Uterus (tissue), 4 donors: ENCODE measurements at places on chromosomes 2 and 18.
A peak's percentile ranks its signal among the peaks of the same experiment; 100 is the strongest.

DNA sequence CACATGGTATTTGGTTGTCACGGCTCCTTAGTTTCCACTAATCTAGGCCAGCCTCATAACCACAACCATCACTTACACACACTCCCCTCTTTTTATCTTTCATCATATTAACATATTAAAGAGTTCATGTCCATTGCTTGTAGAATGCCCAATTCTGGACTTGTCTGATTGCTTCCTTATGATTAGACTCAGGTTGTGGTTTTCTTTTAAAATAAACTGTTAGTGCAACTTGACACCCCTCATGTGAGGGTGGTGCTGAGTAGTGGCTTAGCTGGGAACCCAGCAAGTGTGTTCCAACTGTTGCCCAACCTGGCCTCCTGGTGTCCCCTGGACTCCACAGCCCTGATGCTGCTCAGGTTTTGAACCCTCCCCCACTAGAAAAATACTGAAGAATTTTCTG lies 20.1 kb upstream of the CD207 start:
- DNase-seq, result no peak
- no peaks in the 10 kb centered on the region for H3K4me1 ChIP-seq
- H3K4me3 ChIP-seq, result no peak overlapping the region
- no peaks in the 10 kb centered on the region for H3K27me3 ChIP-seq
- no peaks in the 10 kb centered on the region for H3K36me3 ChIP-seq

GRCh38 chr2:142629193-142629592 lies 248.3 kb upstream of the KYNU start:
- no peak overlapping the region for H3K4me3 ChIP-seq
- H3K27ac ChIP-seq, result no peak overlapping the region
- no peaks in the 10 kb centered on the region for H3K27me3 ChIP-seq
- no peak for DNase-seq
- H3K4me1 ChIP-seq, result no peaks in the 10 kb centered on the region
- no peaks in the 10 kb centered on the region for H3K36me3 ChIP-seq

DNA sequence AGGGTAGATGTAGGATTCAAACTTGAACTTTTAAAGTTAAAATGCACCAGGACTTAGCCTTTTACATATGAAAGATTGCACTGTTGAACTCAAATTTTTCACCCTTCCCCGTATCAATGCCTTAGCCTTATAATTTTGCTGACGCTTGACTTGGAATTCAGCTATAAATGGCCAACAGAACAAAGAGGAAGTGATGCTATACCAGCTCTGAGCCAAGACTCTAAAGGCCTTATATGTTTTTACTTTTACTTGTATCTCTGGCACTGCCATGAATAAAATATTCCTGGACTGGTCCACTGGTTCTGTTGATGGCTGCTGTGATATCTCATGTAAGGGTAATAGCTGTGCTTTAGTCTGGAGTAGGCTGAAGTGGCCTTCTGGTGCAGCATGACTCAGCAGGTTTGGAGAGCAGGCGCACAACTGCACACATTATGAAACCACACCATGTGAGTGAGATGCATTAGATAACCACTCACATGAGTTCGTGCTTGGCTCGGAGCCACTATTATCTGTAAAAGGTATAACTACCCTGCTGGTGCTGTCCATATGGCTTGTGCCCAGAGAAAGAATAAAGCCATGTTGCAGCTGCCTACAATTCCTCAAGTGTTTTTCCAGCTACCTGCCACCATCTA lies 8.4 kb upstream of the IER3IP1 start:
- no peak for DNase-seq
- H3K4me3 ChIP-seq, result no peak overlapping the region
- H3K27me3 ChIP-seq, result no peaks in the 10 kb centered on the region

GRCh38 chr2:30405260-30405605 lies 41.8 kb upstream of the LCLAT1 start:
- H3K36me3 ChIP-seq, result no peaks in the 10 kb centered on the region
- peak overlapping the region; percentile 49 for H3K27ac ChIP-seq
- peaks cover 10% of the 10 kb centered on the region for H3K4me1 ChIP-seq

GRCh38 chr18:51611326-51611725 lies 413.8 kb upstream of the MEX3C start:
- H3K27ac ChIP-seq, result no peak overlapping the region
- H3K27me3 ChIP-seq, result no peaks in the 10 kb centered on the region
- H3K4me3 ChIP-seq, result no peak overlapping the region
- H3K4me1 ChIP-seq, result no peaks in the 10 kb centered on the region

- no peak overlapping the region for H3K27ac ChIP-seq
- no peak overlapping the region for H3K4me3 ChIP-seq
- DNase-seq, result no peak
- no peaks in the 10 kb centered on the region for H3K27me3 ChIP-seq
- H3K36me3 ChIP-seq, result no peaks in the 10 kb centered on the region
Observed at GRCh38 chr2:191233533-191233932, 11.7 kb upstream of the MYO1B start.

GRCh38 chr2:171389325-171389724 lies 44.5 kb downstream of the METTL8 start:
- no peak for DNase-seq
- no peaks in the 10 kb centered on the region for H3K4me1 ChIP-seq
- no peak overlapping the region for H3K4me3 ChIP-seq
- no peaks in the 10 kb centered on the region for H3K36me3 ChIP-seq
- H3K27me3 ChIP-seq, result no peaks in the 10 kb centered on the region
- no peak overlapping the region for H3K27ac ChIP-seq

GRCh38 chr2:70088598-70089219 lies 1.4 kb downstream of the PCBP1 start:
- no peaks in the 10 kb centered on the region for H3K27me3 ChIP-seq
- no peaks in the 10 kb centered on the region for H3K36me3 ChIP-seq
- peak overlapping the region; percentile 78 for H3K4me3 ChIP-seq
- H3K4me1 ChIP-seq, result no peaks in the 10 kb centered on the region

GRCh38 chr18:9609190-9609589 lies 5.2 kb downstream of the PPP4R1 start:
- no peak for DNase-seq
- no peaks in the 10 kb centered on the region for H3K27me3 ChIP-seq
- H3K36me3 ChIP-seq, result no peaks in the 10 kb centered on the region
- H3K27ac ChIP-seq, result peak overlapping the region; percentile 0
- H3K4me1 ChIP-seq, result peaks cover 8% of the 10 kb centered on the region
- H3K4me3 ChIP-seq, result no peak overlapping the region

DNA sequence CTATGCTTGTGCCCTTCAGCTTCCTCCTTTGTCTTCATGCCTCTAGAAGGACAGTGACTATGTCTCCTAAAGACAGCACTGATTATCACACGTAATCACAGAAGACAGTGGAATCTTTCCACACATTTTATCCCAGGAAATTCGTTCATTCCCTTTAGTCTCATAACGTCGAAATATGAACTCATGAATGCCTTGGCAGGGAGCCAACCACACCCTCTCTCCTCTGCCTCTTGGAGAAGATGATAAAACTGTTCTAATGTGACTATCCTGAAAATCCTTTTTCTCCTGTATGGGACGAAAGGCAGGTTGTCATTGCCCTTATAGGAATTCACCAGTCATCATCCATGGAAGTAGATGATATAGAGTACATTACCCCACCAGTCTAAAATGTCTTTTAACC lies 726.6 kb upstream of the FANCL start:
- H3K36me3 ChIP-seq, result no peaks in the 10 kb centered on the region
- H3K4me3 ChIP-seq, result no peak overlapping the region
- H3K27ac ChIP-seq, result no peak overlapping the region
- DNase-seq, result no peak
- no peaks in the 10 kb centered on the region for H3K27me3 ChIP-seq

DNA sequence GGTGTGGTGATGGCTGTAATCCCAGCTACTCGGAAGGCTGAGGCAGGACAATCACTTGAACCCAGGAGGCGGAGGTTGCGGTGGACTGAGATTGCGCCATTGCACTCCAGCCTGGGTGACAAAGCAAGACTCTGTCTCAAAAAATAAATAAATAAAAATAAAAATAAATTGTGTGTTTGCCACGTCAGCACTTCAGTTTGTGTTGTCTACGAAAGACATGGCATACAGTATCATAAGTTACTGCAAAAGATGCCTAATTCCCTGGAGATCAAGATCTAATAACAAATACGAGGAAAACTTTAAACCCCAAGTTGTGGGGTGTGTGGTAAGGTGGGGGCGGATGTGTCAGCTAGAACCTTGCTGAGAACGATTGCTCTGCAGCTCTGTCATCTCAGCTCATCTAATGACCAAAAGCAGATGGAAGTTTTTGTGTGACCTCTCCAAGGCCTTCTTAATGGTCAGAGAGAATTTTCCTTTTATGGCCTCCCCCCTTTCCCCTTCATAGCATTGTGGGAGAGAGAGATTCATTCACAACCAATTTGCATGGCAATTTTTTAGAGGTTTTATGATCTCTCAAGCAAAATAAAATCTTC lies 11.3 kb downstream of the NPAS2 start:
- no peaks in the 10 kb centered on the region for H3K27me3 ChIP-seq
- H3K27ac ChIP-seq, result no peak overlapping the region
- H3K4me3 ChIP-seq, result no peak overlapping the region
- no peak for DNase-seq
